Kidney tubule cell (primary cell): ENCODE measurements at places on chromosomes 12 and 14.

- DNase-seq: no peak
These were observed 12.7 kb upstream of the HDAC7 start for GRCh38 chr12:47832263-47832933.

- no peak for DNase-seq
These were observed 194.2 kb downstream of the GXYLT1 start for GRCh38 chr12:41950455-41950854.

DNA sequence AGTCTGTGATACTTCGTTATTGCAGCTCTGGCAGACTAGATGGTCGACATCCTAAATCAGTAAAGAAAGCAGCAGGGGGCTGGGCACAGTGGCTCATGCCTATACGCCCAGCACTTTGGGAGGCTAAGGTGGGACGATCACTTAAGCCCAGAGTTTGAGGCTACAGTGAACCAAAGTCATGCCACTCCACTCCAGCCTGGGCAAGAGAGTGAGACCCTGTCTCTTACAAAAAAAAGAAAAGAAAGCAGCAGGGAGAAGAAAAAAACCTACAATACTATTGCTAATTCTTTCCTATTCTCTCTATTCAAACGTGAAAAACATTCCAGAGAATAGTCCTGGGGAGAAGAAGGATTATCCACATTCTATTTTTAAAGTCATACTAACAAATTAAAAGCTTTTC lies 79.5 kb downstream of the DCAF5 start:
- DNase-seq: no peak

DNA sequence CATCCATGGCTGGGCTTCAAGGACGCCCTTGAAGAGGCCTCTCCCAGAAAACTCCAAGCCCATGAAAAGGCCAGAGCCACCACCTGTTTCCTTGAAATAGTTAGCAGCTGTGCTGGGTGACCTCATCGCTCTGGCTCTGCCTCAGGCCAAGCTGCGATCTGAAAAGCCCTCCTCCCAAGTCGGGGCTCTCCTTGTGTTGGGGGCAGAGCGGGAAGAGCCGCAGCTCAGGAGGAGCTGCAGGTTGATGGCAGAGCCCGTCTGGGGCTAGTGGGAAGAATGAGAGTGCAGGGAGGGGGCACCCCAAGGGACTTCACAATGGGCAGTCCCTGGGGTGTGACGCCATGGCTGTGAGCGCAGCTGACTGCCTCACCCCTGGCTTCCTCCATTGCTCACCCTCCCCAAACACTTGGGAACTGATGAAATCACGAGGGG lies 50.0 kb upstream of the STON2 start:
- peak; percentile 38 for DNase-seq

DNA sequence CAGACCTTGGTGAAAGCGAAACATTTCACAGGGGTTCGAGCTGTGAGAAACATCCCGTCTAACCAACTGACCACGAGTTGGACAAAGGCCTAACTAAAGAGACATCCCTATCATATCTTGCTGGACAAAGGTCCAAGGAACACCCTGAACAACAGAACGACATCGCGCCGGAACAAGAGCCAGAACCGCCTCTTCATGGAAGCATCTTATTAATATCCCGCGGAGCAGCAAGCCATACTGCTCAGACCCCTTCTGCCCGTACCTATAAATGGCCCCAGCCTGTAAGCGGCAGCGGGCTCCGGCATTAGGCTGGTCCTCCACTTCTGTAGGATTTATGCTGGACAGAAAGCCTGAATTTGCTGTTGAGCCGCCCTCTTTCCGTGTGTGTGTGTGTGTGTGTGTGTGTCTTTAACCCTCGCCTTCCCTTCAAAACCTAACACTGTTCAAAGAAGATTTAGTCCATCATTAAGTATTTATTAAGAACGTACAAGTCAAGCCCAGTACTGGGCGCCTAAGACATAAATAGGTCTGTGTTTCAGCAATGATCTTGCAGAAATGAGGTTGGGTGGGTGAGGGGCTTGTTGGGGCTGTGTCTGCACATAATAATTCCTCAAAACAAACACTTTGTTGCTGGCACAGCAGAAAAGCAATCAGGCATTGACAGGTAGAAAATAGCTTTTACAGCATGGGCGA lies 1.9 kb downstream of the SLC6A15 start:
- DNase-seq: peak; percentile 4

- DNase-seq: no peak
These were observed 15.2 kb downstream of the NACA start for GRCh38 chr12:56709759-56710376.

DNA sequence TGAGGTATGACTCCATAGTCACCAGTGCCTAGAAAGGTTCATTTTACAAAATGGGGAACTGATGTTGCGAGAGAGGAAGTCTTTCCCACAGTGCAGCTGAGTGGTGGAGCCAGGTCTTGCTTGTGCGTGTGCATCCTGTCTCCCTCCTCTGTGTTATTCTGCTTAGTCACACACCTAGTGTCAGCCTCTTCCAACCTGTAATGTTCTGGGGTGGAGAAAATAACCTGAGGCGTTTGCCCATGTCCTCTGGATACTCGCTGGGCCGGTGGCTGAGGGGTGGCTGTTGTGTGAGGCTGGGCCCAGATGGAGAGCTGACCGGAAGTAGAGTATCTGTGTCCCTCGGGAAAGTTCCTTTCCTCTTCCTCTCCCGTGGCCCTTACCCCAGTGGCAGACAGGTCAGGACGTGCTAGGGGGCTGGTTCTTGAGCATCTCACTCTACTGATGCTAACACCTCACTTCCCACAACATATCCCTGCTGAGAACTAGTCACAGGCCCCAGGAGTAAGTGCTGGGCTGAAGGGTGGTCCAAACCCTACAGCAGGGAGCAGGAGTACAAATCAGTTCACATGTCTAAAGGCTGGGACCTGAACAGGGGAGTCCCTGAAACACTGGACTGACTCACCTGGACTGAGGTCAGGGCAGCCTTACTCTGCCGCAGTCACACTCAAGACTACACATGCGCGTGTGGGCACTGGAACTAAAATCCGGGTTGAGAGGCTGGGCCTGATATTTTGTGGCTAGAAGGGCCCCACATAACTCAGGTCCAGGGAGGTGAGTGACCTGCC lies 7.0 kb downstream of the MLF2 start:
- DNase-seq: peak; percentile 38

GRCh38 chr14:73235531-73236155 lies 1.7 kb upstream of the PAPLN start:
- DNase-seq: no peak

DNA sequence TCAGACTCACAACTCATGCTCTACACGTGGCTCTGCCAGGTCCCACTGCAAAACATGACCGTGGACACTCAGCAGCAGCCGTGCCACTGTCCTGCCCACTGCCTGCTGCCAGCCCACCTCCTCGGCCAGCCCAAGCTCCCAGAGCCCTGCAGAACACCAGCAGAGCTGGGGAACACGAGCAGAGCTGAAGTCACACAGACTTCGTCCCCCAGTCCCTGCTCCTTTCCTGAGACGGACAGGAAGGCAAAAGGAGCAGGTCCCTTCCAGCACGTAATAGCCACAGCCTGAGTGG lies 152.1 kb downstream of the DPF3 start:
- DNase-seq: no peak

DNA sequence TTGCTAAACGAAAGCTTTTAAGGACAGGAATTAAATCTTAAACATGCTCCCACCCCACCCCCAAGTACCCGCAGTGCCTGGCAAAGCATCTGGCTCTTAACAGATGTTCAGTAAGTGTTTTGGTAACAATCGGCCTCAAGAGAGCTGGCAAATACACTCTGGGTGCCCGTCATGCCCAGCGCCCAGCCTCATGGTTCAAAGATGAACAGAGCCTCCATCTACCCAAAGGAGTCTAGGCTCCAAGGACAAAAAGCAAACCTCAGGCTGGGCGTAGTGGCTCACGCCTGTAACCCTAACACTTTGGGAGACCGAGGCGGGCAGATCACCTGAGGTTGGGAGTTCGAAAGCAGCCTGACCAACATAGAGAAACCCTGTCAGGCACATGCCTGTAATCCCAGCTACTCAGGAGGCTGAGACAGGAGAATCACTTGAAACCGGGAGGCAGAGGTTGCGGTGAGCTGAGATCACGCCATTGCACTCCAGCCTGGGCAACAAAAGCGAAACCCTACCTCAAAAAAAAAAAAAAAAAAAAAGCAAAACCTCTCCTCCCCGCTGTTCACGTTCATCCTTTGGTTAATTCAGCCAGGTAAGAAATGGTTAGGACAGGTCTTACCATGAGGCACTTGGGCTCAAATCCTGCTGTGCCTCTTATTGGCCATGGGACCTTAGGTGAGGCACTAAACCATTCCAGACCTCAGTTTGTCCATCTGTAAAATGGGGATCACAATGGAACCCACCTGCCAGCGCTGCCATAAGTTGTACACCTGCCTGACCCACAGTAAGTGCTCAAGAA lies 151.3 kb downstream of the BCL11B start:
- DNase-seq: no peak

GRCh38 chr14:93023039-93023438 lies 92.7 kb downstream of the ITPK1 start:
- DNase-seq: no peak

GRCh38 chr14:101109347-101109638 lies 205.8 kb upstream of the RTL1 start:
- no peak for DNase-seq

DNA sequence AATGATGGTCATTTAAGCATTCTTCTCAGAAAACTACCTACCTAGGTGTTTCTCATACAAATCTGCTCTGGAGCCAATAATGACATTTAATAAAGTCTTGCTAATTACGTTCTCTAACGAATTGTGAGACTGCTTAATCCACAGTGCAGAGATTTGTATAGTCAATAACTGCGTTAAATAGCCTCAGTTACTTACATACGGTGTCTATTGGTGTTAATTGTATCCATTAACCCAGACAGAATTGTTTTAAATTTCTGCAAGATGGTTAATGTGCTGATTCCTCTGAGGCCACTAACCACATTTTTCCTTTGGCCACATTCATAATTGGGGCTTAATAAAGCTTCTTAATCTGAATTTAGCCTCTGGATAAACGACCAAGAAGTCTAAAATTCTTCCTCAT lies 171.7 kb downstream of the SLC41A2 start:
- DNase-seq: no peak

- no peak for DNase-seq
These were observed 198.8 kb downstream of the DAD1 start for GRCh38 chr14:22390195-22390594.

GRCh38 chr14:99644723-99645544 lies at the start of gene HHIPL1:
TSS of gene HHIPL1 (plus strand) at chr14:99645129. CDS start at chr14:99645208, 79 bp downstream.
- peak; percentile 31 for DNase-seq

DNA sequence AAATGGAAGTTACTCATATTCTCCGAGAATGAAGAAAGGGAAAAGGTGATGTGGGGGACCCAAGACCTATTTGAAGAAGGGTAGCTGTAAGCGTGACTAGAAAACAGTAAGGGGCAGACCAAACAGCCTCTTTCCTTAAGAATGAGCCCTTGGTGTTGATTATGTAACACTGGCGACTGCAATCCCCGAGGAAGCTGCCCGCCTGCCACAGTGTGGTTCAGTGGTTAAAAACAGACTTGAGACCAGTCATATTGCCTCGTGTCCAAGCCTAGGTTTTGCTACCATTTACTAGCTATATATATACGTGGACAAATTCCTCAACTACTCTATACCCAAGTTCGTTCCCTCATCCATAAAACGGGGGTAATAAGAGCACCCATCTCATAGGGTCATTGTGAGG lies 49.1 kb downstream of the SSPN start:
- DNase-seq: no peak

GRCh38 chr14:47297374-47297773 lies 378.0 kb downstream of the MDGA2 start:
- no peak for DNase-seq

- DNase-seq: no peak
These were observed 19.6 kb upstream of the TMEM30B start for GRCh38 chr14:61300754-61301153.

DNA sequence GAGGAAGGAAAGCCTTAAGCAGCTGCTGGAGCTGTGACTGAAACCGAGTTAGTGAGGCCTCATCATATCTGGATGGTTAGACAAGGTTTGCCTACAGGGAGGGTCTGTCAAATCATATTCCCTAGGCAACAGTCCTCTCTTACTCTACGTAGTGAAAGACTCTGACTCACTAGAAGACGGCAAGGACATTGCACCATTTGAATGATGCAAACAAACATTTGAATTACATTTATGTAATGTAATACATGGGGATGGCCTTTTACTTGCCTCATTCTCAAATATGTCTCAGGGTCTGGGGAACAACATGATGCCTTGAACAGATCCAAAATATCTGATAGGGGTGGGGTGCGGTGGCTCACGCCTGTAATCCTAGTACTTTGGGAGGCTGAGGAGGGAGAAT lies 29.8 kb upstream of the STRAP start:
- peak; percentile 6 for DNase-seq

- DNase-seq: peak; percentile 13
These were observed 393.3 kb upstream of the RPL10L start for GRCh38 chr14:47044841-47045240.

DNA sequence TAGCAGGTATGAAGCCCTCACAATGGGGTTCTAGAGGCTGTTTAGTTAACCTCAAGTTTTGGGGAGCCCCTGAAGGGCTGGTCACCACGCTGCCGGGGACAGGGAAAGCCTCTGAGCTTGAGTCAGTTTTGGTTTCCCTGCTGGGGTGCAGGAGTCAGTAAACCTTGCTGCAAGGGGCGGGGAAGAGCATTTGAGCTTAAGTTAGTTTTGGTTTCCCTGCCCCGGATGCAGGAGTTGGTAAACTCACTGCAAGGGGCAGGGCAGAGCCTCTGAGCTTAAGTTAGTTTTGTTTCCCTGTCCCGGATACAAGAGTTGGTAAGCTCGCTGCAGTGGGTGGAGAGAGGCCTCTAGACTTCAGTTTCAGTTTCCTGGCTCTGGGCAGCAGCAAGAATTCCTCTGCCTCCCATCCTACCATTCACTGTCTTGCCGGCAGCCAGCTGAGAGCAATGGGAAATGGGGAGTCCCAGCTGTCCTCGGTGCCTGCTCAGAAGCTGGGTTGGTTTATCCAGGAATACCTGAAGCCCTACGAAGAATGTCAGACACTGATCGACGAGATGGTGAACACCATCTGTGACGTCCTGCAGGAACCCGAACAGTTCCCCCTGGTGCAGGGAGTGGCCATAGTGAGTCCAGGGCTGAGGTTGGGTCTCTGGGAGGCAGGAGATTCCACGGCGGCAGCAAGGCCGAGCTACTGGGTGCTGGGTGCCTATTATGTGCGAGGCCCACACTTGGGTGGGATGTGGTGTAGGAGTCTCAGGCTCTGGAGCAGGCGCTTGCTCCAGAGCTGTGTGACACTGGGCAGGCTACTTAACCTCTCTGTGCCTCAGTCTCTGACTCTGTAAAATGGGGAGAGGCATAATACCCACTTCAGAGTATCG lies at the start of gene OAS2:
Gene OAS2, plus strand, starts transcription at position 357 of the 878 bp plus-strand sequence. Its CDS starts 90 bp downstream, at position 447.
- DNase-seq: peak; percentile 63

GRCh38 chr12:125159702-125160101 lies 94.5 kb downstream of the AACS start:
- DNase-seq: no peak

- DNase-seq: no peak
These were observed 40.6 kb upstream of the GLIPR1 start for GRCh38 chr12:75439930-75440329.

DNA sequence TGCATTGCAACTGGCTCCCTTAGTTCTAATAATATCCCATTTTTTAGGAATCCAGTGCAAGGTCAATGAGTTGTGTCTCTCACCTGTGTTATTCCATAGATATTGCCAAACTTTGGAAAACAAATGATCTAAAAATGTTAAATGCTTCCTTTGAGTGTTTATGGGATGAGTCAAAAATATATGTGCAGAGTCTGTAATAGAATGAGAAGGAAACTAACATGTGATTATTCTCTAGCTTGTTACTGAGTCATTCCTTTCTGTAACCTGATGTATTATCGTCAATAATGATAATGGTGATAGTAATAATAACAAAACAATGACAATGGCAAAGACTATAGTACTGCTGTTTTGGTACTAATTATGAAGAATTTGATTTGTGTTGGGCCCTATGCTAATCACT lies 11.5 kb downstream of the ACSS3 start:
- peak; percentile 21 for DNase-seq

- peak; percentile 11 for DNase-seq
These were observed 18.0 kb downstream of the MFAP5 start for GRCh38 chr12:8644345-8645248.
